ENCODE measurements at places on chromosomes 2 and 18.
A peak's percentile ranks its signal among the peaks of the same experiment; 100 is the strongest.

GRCh38 chr2:64325852-64326577 lies 127.9 kb upstream of the LGALSL start:
- no peak for DNase-seq

DNA sequence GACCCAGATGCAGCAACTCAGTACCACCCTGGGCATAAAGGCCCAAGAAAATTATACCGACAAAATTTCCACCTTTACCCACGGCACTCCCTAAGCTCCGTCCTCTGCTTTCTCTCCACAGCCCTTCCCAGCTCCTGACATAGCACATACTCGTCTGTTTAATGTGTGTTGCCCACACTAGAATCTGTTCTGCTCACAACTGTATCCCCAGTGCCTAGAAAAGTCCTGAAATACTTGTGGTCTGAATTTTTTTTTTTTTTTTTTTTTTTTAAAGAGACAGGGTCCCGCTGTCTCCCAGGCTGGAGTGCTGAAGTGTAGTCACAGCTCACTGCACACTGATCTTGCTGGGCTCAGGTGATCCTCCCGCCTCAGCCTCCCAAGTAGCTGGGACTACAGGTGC lies 62.3 kb downstream of the ADCY3 start:
- no peak for DNase-seq

GRCh38 chr18:12359515-12359927 lies 17.5 kb downstream of the AFG3L2 start:
- no peak for DNase-seq

GRCh38 chr2:109457794-109458193 lies 156.0 kb downstream of the SEPTIN10 start:
- no peak for DNase-seq

DNA sequence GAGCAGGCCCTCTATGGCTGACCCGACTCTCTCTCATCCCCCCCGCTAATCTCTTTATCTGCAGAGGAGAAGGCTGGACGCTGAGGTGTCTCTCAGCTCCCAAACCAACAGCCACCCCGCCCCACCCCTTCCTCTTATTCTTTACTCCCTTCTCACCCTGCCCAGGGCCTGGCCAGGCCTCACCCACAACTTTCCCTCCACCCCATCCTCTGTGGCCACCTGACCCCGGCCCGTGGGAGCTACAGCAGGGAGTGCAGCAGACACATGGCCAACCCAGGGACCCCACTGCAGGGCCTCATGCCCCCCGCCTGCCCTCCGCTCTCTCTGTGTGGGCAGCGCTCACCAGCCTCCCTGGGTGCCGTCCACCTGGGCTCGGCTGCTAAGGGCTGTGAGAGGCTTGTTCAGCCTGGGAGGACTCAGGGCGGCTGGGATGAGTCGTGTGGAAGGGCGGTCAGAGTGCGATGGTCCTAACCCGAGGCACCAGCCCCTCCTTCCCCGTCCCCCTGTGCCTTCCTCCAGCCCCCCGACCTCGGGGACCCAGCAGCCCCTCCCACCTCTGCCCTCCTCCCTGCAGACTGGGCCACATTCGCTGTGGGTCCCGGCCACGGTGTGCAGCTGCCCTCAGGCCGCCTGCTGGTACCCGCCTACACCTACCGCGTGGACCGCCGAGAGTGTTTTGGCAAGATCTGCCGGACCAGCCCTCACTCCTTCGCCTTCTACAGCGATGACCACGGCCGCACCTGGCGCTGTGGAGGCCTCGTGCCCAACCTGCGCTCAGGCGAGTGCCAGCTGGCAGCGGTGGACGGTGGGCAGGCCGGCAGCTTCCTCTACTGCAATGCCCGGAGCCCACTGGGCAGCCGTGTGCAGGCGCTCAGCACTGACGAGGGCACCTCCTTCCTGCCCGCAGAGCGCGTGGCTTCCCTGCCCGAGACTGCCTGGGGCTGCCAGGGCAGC lies 6.8 kb downstream of the NEU4 start:
- peak; percentile 24 for DNase-seq

Data from iPS-NIHi11 (cell line).